ENCODE measurements at places on chromosomes 1 and 21.

GRCh38 chr1:208369045-208369444 is 124.9 kb upstream of the PLXNA2 start:
- no peak for DNase-seq

DNA sequence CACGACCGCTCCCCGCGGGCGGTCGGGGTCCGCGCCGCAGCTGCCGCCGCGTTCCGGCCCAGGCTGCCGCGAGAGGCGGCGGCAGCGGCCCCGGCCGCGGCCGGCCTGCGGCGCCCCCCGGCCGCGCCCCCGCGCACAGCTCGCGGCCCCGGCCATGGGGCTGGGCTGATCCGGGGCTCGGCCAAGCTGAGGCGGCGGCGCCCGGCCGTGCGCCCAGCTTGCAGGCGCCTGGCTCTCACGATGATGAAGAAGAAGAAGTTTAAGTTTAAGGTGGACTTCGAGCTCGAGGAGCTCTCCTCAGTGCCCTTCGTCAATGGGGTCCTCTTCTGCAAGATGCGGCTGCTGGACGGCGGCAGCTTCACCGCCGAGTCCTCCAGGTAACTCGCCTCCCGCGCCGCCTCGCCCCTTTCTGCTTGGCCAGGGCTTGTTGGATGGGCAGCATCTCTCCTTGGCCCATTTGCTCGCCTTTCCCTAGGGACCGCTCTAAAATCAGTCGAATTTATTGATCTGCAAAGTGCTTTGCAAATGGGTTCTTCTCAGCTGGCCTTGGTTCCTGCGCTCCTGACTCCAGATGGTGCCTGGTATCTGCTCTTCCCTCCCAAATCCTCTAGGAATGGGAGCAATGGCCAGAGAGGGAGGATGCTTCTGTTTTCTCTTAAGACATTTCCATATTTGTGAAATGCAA is 431 bp downstream of the EEIG2 start:
- DNase-seq, result no peak

GRCh38 chr1:191240925-191241324 is 763.3 kb upstream of the BRINP3 start:
- no peak for DNase-seq

GRCh38 chr1:64514197-64514765 is 44.4 kb downstream of the CACHD1 start:
- DNase-seq, result no peak

DNA sequence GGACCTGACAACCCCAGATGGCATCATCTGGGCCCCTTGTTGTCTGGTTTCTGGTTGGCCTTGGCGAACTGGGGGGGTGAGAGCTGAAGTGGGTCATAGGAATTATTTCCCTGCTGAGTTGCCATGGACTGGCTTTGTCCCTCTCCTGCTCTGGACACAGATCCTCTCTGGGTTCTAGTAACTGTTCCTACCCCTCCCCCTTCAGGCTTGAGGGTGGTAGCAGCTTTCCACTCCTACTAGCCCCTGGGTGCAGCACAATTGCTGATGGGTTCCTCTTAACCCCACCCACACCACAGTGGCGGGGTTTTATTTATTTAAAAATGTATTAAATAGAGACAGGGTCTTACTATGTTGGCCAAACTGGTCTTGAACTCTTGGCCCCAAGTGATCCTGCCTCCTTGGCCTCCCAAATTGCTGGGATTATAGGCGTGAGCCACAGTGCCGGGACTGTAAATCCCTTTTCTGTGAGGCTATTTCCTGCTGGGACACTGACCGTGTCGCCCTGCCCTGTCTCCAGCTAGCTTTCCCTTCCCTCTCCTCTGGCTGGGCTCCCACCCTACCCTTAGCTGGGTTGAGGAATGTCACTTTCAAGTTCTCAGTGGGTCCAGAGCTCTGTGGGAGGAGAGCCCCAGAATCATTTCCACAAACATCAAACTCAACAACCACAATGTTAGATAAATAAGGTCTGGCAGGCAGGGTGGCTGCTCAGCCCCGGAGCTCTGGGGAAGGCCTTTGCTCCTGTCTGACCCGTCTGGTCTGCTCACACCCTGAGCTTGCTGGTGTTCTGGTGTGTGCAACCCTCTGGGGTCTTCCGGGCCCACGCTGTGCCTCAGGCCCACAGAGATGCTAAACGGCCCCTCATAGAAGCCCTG is 112.7 kb upstream of the WNT4 start:
- no peak for DNase-seq

DNA sequence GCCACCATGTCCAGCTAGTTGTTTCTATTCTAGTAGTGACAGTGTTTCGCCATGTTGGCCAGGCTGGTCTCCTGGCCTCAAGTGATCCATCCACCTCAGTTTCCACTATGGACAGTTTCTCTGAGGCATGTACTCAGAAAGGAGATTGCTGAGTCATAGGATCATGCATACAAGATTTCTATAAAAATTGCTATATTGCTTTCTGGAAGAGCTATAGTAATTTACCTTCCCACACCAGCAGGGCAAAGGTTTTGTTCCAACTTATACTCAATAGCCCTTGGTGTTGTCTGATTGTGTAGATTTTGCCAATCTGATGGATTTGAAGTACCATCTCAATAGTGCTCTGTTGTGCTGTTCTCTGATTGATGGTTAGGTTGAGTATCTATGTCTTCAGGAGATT is 15.6 kb upstream of the ATP1A1 start:
- no peak for DNase-seq

Data from stimulated activated CD8-positive, alpha-beta memory T cell treated with anti-CD3 and anti-CD28 coated beads, Interleukin-15, amount 100 ng/mL, for 48 hours (primary cell).